Activated CD8-positive, alpha-beta memory T cell treated with anti-CD3 and anti-CD28 coated beads for 24 hours (primary cell): ENCODE measurements at places on chromosomes 2 and 18.

DNA sequence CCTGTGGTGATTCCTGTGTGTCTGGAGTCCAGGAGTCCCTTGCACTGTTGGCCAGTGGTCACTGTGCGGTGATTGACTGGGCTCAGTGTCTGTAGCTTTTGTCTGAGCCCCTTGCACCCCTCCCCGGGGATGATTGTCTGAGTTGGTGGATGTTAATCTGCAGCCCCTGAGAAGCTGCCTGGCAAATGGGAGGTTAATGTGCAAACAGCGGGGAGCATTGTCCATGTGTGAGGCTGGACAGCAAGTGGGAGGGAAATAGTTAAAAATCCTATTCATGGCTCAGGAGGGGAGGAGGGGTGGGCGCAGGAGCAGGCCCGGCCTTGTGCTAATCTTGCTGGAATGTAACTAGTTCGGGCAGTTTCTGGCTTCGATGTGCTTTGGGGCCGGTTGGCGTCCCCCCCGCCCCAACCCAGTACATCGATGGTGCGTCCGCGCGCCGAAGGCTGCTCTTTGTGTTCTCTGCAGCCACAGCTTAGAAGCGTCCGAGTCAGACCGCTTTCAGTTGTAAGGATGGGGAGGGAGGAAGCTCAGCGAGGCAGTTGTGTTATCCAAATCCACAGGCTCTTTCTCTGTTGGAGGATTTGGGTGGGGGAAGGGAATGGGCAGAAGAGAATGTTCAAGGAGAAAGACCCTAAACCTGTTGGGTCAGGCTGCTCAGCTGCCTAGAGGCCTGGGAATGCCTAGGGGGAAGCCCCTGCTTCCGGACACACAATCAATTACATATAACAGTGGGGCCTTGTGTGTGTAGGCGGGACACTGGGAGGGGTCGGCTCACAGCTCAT is 71.8 kb downstream of the TGOLN2 start:
- DNase-seq = no peak

- no peak for DNase-seq
Observed at GRCh38 chr2:144477281-144477956, 42.5 kb downstream of the ZEB2 start.

DNA sequence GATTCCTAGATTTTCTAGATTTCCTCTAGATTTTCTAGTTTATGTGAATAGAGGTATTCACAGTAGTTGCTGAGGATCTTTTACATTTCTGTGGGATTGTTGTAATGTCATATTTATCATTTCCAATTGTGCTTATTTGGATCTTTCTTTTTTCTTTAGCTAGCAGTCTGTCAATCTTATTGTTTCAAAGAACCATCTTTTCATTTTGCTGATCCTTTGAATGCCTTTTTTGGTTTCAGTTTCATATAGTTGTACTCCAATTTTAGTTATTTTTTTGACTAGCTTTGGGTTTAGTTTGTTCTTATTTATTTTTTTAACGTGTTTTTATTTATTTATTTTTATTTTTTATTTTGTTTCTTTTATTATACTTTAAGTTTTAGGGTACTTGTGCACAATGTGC is 24.5 kb downstream of the CLIP4 start:
- DNase-seq = no peak

GRCh38 chr2:69740502-69740951 is 1.4 kb upstream of the ANXA4 start:
- no peak for DNase-seq

DNA sequence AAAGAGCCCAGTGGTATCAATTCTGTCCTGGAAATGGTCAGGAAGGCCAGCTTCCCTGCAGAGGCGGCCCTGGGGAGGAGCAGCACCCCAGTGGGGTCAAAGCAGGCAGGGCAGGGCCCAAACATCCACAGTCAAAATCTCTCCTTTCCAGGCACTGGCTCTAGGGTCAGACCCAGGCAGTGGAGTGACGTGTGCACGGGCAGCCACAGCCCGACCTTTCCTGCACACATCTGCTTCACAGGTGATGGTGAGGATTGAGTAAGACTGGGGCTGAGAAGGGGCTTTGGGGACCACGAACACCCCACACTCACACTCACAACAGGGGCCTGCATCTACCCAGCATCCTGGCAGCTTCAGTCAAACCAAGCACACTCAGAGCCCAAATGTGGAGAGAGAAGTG is 97.8 kb upstream of the GLI2 start:
- no peak for DNase-seq

DNA sequence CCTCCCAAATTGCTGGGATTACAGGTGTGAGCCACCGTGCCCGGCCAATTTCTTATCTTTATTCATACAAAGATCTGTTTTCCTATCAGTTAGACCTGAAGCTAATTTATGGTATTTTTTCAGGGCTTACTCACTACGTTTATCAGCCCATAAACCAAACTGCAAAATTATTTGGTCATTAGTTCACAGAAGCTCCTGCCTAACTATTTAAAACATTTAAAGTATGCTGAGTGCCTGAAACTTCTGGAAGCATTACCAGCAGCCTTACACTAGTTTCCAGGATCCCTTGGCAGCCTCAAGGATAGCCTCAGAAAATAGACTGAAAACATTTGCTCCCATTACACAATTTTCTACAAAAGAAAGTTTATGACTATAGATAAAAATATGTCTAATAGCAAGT is 68.8 kb downstream of the GALNT13 start:
- no peak for DNase-seq

DNA sequence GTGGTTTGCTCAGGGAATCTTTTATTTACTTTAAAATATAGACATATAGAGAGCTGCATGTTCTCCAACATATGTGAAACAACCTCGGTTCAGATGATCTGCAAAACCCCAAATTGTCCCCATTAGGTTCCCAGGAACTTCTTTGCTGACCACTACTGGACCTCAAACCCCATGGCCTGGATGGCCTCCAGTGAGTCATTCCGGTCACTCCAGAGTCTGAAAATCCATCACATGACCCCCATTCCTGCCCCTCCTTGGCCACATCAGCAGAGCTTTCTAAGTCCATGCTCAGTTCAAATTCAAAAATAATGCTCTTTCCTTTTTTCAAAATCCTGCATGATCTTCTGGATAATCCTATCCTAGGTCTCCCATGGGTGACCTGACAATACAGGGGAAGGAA is 271.0 kb downstream of the TNS1 start:
- DNase-seq = no peak
